ENCODE measurements at places on chromosomes 3 and 15.

GRCh38 chr15:60370105-60370868, 27.5 kb downstream of the ANXA2 start:
- no peak for DNase-seq

DNA sequence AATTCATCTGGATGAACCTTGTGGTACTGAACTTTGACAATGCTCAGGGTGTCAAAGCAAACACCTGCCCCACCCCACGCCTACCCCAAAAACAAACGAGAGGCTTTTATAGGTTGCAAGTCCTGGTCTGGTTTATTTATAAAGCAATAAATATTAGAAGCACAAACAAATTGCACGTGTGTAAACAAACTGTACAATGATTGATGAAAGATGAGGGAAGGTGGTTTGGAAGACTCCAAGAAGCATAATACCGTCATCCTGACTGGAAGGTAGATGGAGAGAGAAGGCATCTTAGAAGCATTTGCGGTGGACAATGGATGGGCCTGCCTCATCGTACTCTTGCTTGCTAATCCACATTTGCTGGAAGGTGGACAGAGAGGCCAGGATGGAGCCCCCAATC, 5.2 kb downstream of the ACTC1 start:
- no peak for DNase-seq

DNA sequence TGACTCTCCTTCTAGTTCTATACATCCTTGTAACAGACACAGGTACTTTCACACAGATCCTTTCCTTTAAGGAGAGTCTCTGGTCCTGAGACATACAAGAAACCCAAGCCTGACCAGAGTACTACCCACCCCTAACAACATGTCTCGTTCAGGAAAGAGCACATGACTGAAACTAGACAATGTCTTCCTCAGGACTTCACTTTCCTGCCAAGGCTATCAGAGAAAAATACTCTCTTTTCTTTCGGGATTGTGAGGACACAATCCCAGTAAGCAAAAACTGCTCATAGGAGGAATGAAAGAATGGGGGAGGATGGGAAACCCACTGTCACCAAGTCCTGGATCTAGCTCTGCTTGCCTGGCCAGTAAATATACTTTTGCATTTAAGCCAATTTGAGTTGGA, 11.5 kb upstream of the ANKRD28 start:
- no peak for DNase-seq

DNA sequence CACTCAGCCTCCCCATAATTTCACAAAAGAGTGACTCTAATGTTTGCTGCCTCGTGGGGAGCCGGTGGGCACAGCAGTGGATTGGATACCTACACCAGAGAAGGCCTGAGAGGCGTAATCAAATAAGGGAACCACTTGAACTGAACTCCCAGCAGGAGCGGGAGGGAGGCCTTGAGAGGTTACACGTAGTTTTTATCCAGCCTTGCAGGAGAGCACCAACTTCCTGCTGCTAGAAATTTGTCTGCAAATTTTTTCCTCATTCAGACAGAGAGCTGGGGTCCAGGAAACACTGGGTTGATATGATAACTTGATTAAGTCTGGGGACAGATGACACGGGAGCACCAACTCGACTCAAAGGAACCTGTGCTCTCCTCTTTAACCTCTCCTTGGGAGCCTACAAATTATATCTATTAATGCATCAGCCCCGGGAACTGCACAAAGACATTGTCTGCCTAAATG, 69.8 kb downstream of the HES1 start:
- DNase-seq: no peak

DNA sequence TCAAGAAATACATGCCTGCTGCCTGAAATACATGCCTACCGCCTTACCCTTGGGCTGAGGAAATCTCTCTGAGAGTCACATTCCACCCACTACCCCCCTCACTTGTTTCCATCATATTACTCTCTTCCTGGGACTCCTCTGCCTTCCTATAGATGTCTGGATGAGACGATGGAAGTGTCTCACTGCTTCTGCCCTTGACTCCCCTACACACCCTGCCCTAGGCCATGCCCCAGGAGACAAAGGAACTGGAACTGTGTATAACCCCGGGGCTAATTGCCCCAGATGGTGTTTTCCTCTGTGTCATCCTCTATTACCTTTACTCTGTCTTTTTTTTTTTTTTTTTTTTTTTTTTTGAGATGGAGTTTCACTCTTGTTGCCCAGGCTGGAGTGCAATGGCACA, 102.0 kb downstream of the GTPBP8 start:
- no peak for DNase-seq

GRCh38 chr3:48708481-48708889, 8.5 kb downstream of the IP6K2 start:
- DNase-seq: no peak

DNA sequence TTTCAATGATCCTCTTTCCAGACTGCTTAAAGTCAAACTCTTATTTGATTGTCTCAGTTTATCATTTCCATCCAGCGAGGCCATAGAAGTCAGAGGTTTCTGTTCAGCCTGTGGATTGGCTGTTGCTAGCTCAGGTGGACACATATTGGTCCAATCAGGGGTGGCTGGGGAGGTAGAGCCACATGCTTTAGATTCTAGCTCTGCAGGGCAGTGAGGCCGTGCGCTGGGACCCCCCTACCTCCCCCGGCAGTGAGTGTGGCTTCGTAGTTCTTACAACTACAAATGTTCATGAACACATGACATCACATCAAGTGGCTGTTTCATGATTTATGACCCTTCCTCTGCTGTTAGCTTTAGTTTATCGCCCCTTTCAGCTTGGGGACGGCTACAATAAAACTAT, 18.0 kb downstream of the APOD start:
- DNase-seq: no peak

DNA sequence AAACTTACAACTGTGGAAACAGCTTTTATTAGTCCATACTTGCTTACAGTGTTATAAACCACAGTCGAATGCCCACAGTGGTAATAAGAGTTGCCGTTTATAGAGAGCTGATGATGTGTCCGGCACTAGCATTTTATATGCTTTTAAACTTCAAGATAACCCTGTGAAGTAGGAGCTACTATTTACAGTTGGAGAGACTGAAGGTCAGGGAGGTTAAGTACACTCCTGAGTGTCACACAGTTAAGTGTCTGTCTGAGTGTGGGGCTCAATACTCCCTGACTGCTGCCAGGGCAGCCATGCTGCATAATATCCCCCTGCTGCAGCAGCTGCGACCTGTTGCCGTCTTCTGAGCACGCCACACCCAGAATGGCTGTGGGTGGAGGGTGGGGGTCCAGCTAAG, 89.9 kb upstream of the TNFAIP8L3 start:
- DNase-seq: no peak

DNA sequence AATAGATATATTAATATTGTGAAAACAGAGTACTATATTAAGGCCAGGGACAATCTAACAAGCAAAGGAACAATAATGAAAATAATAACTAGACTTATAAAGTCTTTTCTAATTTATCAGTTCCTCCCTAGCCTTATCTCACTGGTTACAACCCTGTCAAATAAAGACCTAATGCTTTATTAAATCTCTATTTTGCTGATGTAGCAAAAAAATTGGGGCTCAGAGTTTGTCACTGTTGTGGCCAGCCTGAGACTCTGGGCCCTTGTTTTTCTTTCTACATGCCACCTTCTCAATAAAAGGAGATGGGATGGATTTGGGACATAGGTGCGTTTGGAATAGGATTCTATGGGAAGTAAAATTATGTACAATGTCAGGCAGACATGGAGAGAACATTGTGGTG, 937.0 kb downstream of the IGSF11 start:
- DNase-seq: no peak

- DNase-seq: no peak
Measured at GRCh38 chr15:42151141-42151561, 5.3 kb downstream of the PLA2G4F start.

DNA sequence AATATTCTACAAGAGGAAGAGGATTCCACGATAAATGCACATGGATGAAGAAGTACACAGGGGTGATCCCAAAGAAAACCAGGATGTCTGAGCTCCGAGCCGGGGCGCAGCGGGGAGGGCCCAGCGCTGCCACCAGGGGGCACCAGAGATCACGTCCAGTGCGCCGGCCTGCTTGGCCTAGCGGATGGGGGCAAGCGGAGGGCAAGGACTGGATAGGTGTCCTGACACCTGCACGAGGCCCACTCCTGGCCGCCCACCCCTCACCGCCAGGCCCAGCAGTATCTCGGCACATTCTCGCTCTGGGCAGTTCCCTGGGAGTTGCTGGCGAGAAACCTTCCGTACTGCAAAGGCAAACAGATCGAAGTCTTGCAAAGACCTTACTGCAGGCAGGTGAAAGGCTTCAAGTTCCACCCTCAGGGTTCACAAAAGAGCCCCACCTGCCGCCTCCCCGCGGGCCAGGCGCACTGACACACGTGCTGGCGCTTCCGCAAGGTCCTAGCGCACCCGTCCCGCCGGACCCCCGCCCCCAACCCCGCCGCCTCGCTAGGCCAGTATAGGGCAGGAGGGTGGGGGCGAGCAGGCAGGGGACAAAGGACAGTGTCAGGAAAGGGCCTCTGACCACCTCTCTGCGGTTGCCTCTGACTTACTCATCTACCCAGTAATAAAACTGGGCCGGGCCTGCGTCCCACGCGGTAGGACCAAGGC, 3.3 kb downstream of the ANKRD63 start:
- peak; percentile 74 for DNase-seq

DNA sequence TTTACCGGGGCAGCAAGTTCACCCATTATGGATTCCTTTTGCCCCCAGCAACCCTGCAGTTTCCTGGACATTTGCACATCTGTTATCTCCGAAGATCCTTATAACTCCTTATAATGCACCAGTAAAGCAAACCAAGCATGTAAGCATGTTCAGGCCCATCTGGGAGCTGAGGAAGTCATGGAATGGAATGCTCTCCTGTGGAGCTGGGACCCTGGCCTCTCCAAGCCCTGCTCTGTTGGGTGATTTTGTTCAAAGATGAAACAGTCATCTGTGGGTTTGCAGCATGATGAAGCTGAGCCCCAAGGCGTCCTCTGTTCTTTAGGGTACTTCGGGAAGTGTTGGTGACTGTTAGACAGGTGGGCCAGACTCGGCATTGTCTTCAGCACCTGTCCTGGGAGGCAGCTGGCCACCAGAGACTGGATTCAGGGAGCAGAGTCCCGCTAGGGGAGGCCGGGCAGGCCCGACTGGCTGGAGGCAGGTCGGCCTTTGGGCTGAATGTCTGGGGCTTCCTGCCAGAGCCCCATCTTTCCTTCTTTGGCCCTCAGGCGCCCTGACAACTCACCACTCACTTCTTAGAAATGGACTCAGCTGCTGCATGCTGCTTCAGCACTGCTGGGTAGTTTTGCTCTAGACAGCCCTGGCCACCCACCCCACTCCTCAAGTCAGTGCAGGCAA, 3.9 kb downstream of the DNAH1 start:
- no peak for DNase-seq

GRCh38 chr3:26915208-26915607, 292.6 kb downstream of the LRRC3B start:
- no peak for DNase-seq

GRCh38 chr15:52733088-52733487, 53.9 kb upstream of the ATOSA start:
- no peak for DNase-seq

DNA sequence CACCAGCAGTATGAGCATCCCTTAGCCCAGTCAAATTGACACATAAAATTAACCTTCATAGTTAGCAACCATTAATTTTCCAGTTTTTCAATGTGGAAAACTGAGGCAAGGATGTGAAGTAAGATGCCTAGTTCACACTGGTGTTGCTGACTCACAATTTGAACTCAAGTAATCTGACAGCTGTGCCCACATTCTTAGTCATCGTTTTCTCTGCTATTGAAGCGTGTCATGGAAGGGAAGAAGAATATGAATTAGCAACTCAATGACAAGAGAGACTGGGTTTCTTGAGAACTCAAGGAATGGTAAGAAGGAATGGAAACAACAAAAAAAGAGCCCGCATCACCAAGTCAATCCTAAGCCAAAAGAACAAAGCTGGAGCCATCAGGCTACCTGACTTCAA, 261.4 kb downstream of the EPHA3 start:
- no peak for DNase-seq

DNA sequence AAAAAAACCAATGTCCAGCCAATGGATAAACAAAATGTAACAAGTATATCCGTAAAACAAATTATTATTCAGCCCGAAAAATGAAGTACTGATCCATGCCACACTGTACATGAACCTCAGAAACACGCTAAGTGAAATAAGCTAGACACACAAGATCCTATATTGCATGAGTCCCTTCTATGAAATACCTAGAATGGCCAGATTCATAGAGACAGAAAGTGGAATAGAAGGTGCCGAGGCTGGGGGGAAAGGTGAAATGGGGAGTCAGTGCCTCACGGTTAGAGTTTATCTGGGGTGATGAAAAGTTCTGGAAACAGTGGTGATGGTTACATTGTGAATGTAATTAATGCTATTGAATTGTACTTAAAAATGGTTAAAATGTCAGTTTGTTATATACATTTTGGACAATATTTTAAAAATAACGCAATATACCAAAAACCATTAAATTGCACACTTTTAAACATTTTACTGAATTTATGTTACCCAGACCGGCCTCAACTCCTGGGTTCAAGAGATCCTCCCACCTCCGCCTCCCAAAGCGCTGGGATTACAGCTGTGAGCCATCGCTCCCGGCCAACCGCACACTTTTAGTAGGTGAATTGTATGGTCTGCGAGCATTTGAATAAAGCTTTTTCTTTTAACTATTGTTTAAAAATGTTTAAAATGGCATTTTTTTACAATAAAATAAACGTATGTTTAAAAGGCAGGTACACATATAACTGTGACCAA, 2.1 kb downstream of the RNF168 start:
- DNase-seq: no peak

DNA sequence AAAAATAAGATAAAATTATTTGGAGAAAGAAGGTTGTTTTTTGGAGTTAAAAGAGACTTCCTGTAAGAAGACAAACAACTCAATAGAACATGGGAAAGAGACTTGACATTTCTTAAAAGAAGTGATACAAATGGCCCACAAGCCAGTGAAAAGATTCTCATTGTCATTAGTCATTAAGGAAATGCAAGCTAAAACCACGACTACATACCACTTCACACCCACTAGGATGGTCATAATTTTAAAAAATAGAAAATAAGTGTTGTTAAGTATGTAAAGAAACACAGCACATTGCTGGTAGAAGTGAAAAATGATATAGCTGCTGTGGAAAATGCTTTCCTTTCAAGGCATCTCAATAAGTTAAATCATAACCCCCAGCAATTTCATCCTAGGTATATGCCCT, 44.4 kb upstream of the GK5 start:
- no peak for DNase-seq

DNA sequence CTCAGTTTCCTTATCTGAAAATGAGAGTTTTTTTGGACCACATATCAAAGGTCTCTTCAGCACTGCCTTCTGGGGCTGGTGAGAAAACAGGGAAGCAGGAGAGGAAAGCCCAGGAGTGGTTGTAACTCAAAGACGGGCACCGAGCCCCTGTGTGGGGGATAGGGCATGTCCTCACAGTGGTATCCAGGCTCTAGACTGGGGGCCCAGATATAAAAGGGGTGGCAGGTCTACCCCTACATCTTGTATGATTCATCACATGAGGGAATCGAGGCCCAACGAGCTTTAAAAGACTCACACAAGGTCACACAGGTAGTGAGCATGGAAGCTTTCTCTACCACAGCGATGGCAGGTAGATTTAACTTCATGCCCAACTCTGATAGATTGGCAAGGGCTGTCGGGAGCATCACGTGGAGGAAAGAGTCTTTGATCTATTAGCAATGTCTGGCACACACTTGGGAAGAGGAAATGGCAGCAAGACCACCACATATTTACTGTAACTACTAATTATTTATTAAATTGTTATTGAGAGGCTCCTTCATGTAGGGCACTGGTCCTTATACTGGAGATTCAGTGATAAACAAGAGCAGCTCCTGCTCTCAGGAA, 4.1 kb upstream of the EPHB3 start:
- no peak for DNase-seq

- DNase-seq: no peak
Measured at GRCh38 chr15:92934716-92935115, 34.6 kb downstream of the CHD2 start.

Data from CD8-positive, alpha-beta memory T cell (primary cell).